Right lung (tissue), 10 donors: ENCODE measurements at places on chromosomes 5 and 9. TPM values are rescaled to one million over a fixed set of nuclear protein-coding genes. Genes with fewer than 3 reads are reported as not detected.

IL5 gene
- 0.35 TPM for polyA plus RNA-seq

LECT2 gene
- 0.98 TPM for polyA plus RNA-seq

TAF11L2 gene
- not detected for polyA plus RNA-seq

GRCh38 chr5:129978270-129978669 lies 74.0 kb downstream of the CHSY3 start:
- no peak for DNase-seq

DNA sequence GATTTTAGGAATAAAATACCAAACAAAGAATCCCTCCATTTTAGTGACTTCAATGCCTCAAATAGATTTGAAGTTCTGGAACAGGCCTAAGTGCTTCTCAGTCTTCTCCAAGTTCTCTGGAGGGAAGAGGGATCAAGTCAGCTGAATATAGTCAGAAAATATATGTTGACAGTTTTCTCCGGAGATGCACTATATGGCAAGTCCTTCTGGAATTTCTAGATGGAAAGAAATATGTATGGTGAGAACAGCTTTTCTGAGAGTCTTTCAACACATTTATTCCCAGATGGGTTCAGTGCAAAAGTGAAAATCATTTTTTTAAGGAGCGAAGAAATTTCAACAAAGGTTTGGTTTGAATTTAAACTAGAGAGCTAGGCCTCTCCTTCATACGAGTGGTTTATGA lies 317.4 kb upstream of the SLC30A5 start:
- no peak for DNase-seq

DNA sequence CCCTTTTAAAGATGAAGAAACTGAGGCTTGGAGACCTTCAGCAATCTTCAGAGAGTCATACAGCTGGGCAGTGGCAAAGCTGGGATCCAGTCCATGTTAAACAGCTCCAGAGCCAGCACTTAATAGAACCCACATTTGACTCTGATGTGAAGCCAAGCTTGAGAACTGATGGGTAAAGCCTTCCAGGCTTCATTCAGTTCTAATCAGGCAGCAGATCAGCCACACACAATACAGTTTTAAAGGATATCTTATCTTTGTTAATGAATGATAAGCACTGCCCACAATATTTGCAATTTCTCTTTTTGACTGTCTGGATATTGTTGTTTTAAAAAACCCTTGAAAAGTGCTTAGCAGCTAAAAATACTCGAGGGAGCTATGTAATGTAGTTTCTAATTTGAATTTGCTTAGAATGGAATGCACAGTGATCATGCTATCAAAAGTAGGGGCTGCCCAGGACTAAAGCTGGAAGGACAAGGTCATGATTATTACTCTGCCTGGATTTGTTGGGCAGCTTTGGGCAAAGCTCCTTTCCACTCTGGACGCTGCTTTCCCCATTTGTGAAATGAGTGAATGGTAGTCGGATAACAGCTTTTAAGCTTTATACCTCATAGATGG lies 31.3 kb upstream of the HTR4 start:
- peak; percentile 70 for DNase-seq

GRCh38 chr5:40490464-40491111 lies 189.1 kb upstream of the PTGER4 start:
- no peak for DNase-seq

DNA sequence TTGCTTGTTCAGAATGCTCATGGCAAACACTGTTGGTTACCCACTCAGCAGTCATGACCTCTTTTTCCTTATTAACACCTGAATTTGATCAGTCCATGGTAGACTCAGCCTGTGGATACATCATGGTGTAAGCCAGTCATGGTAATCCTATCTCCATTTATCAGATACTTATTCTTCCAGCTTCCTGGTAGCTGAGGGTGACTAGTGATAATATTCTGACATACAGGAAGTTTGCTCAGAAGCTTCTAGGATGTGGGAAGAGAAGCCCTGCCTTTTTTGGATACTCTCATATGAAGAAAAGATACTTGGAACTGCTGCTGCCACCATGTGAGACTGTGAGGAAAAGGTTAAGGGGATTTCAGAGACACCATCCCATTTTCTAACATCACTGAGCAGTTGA lies 7.3 kb downstream of the GDA start:
- no peak for DNase-seq

- DNase-seq = no peak
Measured at GRCh38 chr9:83646500-83647239, 23.7 kb downstream of the IDNK start.

GRCh38 chr9:36101916-36102741 lies 34.4 kb upstream of the GLIPR2 start:
- DNase-seq = no peak

DNA sequence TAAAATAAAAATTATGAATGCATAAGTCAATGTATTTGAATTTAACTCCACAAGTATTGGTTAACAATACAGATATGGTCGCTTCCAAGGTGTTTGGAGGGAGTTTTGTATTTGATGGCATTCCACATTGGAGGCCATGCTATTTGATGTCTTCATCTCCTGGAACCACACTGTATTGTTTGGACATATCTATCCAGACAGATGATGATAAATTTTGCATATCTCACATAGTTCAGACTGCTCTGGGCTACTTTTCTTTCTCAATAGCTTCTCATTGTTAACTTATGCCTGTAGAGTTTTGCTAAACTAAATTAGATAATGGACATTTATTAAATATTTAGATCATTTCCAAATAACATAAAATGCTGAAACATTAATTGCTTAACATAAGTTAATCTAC lies 58.0 kb downstream of the CDKN2A start:
- no peak for DNase-seq
